Retinal pigment epithelial cell (primary cell): ENCODE measurements at places on chromosomes 5 and 9.

DNA sequence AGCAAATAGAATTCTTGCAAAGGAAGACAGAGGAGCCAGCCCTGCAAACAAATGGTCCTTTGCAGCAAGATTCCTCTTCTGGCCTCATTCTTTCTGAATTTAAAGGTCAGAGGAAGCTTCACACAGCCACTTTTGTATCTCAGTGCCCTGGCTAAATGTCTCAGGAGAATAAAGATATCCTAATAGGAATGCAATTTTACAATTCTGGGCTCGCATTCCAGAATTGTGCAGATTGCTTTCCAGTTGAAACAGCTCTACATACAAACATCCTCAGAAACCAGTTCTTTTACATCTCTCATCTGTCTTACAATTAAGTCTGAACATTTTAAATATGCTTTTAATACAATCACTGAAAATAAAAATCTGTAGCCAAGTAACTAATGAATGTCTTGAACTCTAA, 14.6 kb upstream of the ACOT12 start:
- DNase-seq, result no peak

GRCh38 chr5:150541397-150541675, 33.4 kb downstream of the NDST1 start:
- DNase-seq, result no peak

- no peak for DNase-seq
Observed at GRCh38 chr5:76269932-76270610, 133.0 kb upstream of the IQGAP2 start.

DNA sequence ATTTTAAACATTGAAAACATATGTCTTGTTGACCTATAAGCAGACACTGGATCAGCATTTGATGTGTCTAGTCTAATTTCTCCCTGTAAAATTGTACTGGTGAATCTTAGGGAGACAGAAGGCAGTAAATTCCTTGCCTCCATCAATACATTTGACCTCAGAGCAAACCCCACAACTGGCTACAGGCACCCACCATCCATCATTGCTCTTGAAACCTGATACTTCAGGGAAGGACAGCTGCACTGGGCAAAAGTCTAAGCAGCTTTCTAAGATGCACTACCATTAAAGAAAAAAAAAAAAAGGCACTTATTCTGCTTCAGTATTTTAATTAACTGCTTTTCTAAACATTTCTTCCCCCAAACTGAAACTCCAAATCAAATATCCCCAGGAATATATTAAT, 1051.3 kb upstream of the DMAC1 start:
- no peak for DNase-seq

DNA sequence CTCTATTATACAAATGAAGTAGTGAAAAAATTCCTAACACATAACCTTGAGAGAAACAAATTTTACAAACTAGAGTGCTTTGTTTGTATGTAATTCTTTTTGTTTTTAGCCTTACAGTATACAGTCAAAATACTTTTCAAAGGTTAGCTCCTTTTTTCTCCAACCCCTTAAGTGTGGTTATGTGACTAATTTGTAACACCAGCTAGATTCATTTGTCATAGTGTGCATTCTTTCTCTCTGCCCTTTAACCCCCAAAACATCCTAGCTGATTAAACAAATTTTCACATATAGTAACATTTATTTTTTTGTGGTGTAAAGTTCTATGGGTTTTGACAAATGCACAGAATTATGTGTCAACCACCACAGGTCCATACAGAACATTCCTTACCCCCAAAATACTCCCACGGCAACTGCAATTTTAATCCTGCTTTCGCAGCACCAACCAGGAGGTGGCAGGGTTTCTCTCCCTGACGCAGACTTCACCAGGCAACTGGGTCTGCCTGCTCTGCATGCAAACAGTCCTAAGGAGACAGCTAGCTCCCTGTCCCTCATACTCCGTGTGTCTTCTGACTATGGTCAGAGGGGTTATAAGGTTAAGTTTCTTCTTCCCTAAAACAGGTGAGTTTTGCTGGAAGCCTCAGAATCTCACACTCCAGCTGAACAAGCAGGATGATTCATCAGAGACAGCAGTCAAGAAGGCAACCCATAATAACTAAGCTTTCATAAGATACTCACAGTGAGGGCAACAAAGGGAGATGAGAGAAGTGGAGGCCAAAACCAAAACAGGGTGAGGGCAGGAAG, 44.5 kb upstream of the NR5A1 start:
- DNase-seq, result no peak

GRCh38 chr5:170644501-170644900, 139.0 kb upstream of the GABRP start:
- no peak for DNase-seq

- no peak for DNase-seq
Observed at GRCh38 chr5:151772846-151773561, 1.2 kb downstream of the G3BP1 start.

GRCh38 chr9:128098297-128099230, 29.0 kb downstream of the PTGES2 start:
- peak; percentile 99 for DNase-seq

DNA sequence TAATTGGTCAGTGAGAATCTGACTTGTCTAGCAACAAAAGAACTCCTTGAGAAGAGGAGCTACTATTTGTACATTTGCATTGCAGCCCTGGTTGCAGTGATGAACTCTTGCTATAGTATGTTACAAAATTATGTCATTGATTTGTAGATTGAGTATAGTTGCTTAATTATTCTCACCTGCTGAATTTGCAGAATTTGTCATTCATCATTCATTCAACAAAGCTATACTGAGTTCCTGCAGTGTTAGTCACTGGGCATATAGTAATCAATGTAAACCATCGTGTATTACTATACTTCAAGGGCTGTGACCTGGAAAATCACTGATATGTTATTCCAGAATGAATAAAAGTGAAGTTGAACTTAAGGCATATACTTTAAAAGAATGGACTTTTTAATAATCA, 50.1 kb downstream of the SLC1A3 start:
- no peak for DNase-seq

GRCh38 chr5:140855772-140856674, at the start of gene PCDHA10:
PCDHA10 (plus strand) TSS chr5:140855897; CDS start chr5:140856049, 152 bp downstream.
- no peak for DNase-seq

DNA sequence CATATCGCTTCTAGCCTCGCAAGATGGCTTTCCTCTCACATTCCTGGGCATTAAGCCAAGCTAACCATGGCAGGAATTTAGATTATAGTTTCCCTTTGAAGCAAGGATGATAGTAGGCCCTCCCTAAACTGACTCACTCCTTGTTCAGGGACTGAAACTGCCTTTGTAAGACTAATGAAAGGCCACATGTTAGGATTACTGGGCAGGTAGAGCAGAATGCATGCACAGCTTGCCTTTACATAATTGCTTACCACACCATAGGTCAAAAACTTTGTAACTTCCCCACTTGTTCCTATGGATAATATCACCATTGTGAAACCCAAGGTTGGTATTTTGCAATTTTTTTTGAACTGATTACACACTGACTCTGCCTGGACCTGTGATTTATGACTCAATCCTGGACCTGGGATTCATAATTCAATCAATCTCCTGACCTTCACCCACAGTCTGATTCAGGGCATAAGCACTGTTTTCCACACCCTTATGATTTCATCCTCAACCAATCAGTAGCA, 41.0 kb upstream of the PRDM9 start:
- peak; percentile 95 for DNase-seq

DNA sequence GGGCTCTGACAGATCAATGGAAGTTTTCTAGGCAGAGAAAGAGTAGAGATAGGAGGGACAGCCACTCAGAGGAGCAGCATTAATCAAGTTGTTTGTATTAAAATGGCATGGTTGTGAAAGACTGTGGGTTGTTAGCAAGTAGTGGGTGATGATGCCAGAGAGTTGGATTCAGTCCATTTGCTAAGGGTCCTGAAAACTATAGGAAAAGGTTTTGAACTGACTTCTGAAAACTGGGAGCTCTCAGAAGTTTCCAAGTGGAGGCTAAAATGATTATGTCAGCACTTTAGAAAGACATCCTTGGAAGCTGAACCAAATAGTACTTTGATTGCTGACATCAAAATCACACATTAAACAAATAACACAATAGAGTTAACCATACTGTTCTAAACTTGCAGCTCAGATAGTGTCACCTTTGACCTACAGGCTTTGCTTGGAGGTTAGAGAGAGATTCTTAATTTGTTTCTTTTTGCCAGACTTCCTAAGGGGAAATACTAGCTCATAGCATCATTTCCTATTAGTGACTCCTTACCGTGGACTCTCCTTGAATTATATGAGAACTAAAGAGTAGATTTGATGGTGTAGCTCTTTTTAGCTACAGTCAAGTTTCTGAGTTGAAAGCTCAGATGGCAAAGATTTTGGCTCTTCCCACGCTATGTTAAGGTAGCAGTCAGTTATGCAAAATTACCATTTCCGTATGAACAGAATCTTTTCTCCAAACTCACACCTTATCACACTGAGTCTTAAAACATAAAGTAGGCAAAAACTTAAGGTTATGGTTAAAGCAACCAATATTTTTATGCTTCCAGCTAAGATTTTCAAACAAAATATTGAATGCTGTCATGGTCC, 277.1 kb downstream of the NR3C1 start:
- DNase-seq, result no peak

DNA sequence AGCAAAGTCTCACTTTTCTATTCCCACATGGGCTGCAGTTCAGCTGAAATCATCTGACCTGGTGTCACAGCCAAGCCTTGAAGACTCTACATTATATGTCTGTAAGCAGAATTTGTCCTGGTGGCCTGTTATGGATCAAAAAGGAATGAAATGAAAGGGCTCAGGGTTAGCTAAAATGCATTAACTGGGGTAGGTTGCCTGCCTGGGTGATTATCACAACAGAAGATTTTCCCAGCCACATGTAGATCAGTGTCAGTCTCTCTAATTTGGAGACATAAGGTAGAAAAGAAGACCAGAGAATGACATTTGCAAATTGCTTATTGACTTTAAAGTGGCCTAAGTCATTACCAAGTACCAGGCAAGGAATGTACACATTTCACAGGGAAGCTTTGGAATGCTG, 289.0 kb downstream of the CAAP1 start:
- no peak for DNase-seq

- no peak for DNase-seq
Observed at GRCh38 chr9:114417511-114417910, 29.7 kb upstream of the AKNA start.

- DNase-seq, result no peak
Observed at GRCh38 chr9:90088856-90089255, 484.0 kb downstream of the GADD45G start.

DNA sequence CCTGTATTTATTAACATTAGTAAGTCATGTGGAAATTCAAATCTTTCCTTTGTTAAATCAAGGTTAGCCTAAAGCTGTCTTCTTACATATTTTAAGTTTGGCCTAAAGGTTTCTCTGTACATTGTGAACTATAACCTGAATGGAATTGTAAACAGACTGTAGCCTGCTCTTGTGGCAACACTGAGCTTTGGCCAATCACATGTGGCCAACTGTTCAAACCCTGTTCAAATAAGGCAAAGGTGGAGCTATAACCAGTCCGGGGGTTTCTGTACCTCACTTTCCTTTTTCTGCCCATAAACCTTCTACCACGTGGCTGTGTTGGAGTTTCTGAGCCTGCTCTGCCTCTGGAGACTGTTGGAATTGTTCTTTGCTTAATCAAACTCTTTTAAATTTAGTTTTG, 3.3 kb upstream of the HAPLN1 start:
- DNase-seq, result no peak

- no peak for DNase-seq
Observed at GRCh38 chr9:117744369-117744768, 40.2 kb downstream of the TLR4 start.

DNA sequence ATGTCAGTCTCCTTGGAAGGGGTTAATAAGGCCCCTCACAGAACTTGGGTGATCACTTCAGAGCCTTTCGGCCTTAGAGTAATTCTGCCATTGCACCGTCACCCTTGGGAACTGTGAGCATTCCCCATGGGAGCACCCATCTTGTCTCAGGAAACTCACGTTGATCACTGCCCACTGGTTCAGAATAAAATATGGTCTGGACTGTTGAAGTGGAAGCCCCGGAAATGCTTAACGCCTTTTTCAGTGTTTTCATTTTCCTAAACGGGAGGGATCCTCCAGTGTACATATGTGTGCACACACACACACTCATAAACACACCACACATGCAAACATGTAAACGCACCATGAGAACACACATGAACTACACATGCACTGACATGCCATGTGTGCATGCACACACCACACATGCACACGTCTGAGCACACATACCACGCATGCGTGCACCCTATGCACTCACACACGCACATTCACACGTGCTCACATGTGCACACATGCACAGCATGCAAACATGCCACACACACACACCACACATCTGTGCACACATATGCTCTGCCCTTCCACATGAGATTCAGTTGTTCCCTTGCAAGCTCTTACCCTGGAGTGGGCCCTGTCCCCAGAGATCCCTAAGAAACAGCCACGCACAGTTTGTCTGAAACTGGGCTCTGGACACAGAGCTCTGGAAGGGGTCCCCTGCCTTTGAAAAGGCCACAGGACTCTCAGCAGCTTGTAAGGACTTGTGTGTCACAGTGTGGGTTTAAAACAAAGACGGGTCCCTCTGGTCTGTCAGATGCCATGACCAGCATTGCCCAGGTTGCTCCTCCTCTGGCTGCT, 17.0 kb downstream of the MRPL36 start:
- no peak for DNase-seq

- peak; percentile 45 for DNase-seq
Observed at GRCh38 chr5:51345106-51345505, 38.1 kb upstream of the ISL1 start.

DNA sequence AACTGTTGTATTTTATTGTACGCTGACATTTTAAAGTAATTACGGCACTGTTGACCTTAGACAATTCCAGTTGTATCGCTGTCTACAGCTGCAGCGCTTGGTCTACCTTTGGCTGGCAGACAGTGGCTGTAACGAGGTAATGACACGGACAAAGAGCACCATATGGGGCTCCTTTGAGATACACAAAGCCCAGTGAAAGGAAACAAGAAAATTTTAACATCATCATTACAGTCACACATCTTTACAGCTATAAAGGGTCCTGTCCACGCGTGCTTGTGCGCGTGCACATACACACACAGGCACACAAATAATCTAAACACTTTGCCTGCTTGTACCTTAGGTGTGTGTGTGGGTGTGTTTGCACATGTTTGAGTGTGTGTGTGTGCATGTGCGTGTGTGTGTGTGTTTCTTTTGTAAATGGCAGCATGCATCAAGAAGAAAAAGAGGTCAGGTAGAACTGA, 946.0 kb downstream of the NR2F1-AS1 start:
- DNase-seq, result no peak

- no peak for DNase-seq
Observed at GRCh38 chr9:94921092-94921471, 194.6 kb downstream of the AOPEP start.

- DNase-seq, result no peak
Observed at GRCh38 chr5:1781726-1782384, 17.8 kb downstream of the MRPL36 start.

DNA sequence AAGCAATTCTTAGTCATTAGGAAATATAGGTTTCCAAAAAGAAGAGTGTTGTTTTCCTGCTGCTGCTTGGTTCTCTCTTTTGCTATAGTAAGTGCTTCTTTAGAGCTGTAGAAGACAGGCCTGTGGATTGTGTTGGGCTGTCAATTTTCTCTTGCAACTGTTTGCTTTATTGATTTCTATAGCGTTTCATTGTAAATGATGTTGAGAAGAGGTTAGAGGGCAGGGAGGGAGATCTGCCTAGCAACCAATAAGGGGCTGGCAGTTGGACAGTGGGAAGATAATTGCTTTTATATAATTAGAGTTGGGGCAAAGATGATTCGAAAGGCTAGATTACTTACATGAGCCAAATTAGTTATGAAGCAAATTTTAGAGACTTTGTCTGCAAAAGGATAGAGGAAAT, 11.1 kb downstream of the UNC13B start:
- DNase-seq, result no peak

- no peak for DNase-seq
Observed at GRCh38 chr5:99948850-99949249, 586.3 kb upstream of the FAM174A start.

GRCh38 chr5:130795037-130795436, 370.0 kb downstream of the HINT1 start:
- DNase-seq, result no peak
